ENCODE measurements at places on chromosomes 6 and 20.

- DNase-seq, result no peak
Measured at GRCh38 chr20:44160133-44160532, 26.9 kb downstream of the JPH2 start.

- DNase-seq, result no peak
Measured at GRCh38 chr6:13872681-13873080, 52.1 kb upstream of the RNF182 start.

GRCh38 chr20:20440886-20441658, 73.2 kb downstream of the INSM1 start:
- DNase-seq, result no peak

DNA sequence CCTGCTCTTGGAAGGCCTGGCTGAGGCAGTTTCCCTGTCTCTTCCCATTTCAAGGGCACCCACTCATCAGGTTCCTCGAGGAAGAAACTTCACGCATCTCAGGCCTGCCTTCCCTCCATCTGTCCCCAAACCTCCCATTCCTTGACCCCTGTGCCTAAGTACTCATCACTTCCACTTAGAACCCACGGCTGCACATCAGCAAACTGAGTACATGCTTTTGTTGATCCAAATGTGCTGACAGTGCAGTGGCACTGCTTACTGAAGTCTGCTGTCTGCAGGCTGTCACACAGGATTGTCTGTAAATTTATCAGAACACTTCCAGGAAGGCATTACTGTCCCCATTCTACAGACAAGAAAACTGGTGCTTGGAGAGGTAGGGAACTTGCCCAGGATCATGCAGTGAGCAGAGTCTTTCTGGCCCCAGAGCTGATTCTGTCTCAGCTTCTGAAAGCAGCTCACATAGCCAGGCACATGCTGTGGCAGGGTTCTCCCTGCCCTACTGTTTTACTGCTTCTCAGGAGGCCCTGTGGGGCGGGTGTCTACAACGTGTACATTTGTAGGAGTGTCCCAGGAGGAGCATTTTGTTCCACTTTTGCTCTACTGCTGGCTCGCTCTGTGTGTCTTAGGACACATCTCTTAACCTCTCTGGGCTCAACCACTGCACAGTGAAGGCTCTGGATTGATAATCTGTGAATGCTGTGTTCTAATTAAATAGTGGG, 64.2 kb upstream of the XRN2 start:
- DNase-seq, result no peak

GRCh38 chr6:71621918-71622519, 264.3 kb upstream of the RIMS1 start:
- DNase-seq, result no peak

GRCh38 chr6:79518842-79519241, 18.4 kb downstream of the LCA5 start:
- DNase-seq, result no peak

DNA sequence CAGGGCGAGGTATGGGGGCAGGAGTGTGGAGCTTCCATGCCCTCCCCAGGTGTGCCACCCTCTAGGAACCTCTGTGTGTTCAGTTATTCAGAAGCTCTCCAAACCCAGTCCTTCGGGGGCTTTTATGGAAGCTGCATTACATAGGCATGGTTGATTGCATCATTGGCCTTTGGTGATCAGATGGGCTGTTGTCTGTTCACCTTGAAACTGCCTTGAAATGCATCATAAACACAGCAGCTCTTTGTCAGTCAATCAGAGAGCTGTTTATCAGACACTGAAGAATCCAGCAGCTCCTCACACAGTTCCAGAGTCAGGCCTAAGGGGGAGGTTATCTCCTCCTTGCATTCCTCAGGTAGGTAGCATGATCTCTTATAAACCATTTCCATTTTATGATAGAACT, 62.4 kb downstream of the E2F3 start:
- DNase-seq, result no peak

DNA sequence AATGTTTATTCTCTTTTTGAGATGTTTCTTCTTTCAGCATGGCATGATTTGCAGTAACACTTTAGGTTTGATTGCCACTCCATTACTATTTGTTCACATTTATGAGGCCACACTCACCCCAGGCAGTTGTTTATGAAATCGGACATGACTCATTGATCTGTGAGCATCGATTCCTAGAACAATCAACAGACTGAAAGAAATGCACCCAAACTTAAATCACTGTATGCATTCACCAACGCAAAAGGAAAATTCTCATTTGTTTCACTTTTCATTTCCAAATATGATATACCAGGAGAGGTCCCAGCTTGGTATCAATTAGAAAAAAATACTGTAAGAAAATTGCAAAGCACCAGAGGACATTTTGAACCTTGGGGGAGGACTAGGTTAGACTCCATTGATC, 5.4 kb upstream of the GJA10 start:
- no peak for DNase-seq

DNA sequence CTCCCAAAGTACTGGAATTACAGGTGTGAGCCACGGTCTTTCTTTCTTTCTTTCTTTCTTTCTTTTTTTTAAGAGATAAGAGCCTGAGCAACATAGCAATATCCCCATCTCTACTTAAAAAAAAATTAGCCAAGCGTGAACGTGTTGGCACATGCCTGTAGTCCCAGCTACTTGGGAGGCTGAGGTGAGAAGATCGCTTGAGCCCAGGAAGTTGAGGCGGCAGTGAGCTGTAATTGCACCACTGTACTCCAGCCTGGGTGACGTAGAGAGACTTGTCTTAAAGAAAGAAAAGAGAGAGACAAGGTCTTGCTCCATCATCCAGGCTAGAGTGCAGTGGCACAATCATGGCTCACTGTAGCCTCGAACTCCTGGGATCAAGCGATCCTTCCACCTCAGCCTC, 162.0 kb upstream of the MLN start:
- DNase-seq, result no peak

DNA sequence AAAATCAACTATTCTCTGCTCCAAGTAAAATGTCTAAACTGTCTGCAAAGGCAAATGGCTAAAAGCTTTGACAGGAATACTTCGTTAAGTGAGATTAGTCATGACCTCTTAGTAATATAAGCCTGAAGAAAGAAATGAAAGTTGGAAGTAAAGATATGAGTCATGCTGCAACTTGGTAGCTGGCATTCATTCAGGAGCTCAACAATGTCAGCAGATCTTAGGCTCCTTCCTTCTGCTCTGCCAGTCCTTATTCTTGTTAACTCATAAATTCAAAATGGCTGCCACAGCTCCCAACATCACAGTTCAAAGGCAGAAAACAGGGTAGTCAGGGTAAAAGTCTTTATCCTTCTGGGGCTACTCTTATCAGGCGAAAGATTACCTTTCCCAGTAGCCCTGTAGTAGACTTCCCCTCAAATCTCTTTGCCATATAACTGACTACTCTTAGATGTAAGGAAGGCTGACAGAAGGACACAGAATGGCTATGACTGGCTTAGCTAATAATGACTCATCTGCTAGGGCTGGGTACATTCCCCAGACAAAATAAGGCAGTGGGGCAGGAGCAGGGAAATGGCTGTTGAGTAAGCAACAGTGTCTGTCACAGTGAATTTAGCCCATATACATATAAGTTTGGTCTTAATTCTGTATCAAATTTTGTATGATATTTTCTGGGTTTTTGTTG, 24.4 kb upstream of the C6orf62 start:
- no peak for DNase-seq

DNA sequence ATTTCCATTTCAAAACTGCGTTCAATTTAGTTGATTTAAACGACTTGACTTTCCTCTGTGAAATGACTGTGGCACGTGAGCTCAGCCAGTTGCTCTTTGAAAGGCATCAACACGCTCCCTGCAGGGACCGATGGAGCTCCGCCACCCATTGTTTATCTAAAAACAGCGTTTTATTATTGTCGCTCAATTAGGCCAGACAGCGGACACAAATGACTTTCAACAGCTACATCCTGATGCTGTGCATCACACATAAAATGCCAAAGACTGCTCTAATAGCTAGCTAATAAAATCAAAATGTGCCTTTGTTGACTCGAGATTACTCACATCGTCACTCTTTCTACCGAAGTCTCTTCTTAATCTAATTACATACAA, 332.5 kb downstream of the CD83 start:
- DNase-seq, result no peak

DNA sequence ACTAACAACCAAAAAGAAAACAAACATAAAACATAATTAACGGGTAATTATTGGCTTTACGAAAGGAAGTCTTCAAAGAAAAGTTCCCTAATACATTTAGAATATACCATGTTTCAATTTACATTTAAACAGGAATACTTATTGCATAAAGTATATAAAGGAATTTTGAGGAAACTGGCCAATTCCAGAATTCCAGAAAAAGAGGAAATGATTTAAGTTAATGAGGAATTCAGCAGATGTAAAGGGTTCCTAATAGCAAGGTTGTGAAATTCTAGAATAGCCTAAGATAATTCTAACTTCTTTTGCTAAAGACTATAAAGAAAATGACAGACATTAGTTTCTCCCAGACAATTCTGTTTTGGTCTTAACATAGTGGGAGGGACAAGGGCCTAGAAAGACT, 35.0 kb downstream of the DTNBP1 start:
- no peak for DNase-seq
